PC-9 (cell line): ENCODE measurements at places on chromosomes 1 and 21. TPM values are rescaled to one million over a fixed set of nuclear protein-coding genes. Genes with fewer than 3 reads are reported as not detected.

DNA sequence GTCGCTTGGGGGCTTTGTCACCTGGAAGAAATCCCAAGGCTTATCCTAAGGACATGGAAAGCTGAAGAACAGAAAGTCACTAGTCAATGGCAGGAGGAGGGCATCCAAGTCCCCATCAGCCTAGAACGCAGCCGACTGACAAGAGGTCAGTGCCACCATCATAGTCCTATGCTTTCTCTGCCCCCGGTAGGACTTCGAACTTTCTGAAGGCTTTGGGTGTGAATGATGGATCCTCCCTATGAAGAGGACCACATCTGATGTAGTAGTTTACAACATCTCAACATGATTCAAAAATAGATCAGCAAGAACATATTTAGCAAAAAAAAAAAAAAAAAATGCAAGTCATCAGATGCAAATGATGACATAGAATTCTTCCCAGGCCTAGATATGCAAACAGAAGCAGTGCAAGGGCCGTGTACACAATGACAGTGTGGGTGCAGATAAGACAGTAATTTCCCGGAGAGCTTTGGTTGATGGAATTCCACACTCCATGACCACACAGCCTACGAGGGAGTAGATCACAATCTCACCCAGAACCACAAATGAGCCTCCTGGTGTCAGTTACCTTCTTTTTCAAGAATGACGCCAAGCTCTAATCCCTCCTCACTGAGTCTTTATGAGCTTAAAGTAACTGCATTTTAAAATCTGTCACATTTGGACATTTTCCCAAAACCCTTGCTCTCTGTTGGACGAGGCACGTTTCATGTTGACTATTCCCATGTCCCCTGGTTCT is 88.2 kb downstream of the PSMG1 start:
- peak; percentile 72 for DNase-seq

DNA sequence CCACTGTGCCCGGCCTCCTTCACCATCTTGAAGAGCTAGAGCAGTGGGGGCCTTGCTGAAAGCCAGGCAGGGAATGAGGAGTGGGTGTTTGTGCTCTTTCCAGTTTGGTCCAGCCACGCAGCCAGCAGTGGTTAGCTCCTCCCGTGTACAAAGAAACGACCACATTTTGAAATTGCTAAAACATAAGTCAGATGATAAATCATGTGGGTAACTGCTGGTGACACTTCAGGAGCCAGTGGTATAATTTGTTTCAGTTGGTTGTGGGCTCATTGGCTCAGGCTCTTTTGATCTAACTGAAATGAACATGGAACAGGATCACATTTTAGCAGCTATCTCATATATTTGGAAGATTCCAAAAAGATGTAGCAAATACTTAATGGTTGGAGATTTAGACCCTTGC is 87.6 kb downstream of the MTR start:
- DNase-seq = no peak

MYBPH gene
- not detected in 2 replicates for total RNA-seq

TARS2 gene
- 44.8 and 46.0 TPM in 2 replicates for total RNA-seq

- no peak for DNase-seq
Measured at GRCh38 chr1:184825571-184825970, 70.9 kb upstream of the EDEM3 start.

LCE2B gene
- not detected in 2 replicates for total RNA-seq

CR2 gene
- total RNA-seq = 0.88 and 4.3 TPM in 2 replicates

DNA sequence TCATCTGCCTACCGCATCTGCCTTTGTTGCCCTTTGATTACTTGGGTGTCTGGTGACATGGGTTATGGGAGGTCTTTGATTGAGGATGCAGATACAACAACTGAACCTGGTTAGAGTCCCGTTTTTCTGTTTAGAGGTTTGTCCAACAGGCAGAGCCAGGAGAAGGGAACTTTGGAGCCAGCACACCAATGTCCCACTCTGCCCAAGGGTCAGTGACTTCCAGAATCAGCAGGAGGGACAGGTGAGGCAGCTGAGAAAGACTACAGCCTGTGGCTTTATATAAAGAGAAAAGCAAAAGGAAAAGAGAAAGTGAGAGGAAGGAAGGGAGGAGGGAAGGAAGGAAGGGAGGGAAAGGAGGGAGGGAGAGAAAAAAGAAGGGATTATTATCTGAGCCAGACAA is 101.5 kb upstream of the ZNF644 start:
- no peak for DNase-seq

DNA sequence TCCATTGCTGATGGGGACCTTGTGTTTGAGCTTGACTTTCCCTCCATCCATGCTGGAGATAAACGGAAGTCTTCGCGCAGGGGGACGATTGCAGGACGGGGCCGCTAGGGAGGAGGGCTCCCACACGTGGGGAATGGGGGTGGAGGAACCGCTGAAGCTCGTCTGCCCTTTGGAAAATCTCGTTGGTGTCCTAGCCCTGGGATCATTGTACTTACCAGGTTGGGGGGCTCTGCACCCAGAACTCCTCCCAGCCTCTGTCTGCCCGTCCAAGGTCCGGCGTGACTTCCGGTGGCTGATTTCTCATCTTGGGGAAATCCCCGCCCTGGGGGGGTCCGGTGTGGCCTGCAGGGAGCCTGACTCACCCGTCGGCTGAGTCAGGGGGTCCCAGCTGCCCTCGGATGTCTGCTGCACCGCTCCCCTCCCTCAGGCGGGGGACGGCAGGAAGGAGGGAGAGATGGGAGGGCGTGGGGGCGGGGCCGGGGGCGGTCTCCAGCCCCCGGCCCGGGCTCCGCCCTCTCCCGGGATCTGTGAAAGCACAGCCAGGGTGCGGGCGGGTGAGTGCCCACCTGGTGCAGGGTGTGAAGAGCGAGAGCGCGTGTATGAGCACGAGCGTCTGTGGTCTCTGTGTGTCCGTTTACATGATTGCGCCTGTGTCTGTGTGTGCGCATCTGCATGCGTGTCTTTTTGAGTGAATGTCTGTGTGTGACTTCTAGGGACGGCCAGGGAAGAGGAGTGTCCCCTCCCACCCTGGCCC is 35.8 kb downstream of the PIK3CD start:
- DNase-seq = peak; percentile 39

- no peak for DNase-seq
Measured at GRCh38 chr1:227192163-227192562, 126.1 kb downstream of the CDC42BPA start.

GRCh38 chr1:69991644-69992043 is 213.7 kb downstream of the LRRC40 start:
- no peak for DNase-seq

TNFRSF4 gene
- total RNA-seq = 0.20 and 0.38 TPM in 2 replicates

NBPF6 gene
- 0.94 TPM in 1 of 2 replicates, not detected in the other for total RNA-seq

RYR2 gene
- not detected in 2 replicates for total RNA-seq

DNA sequence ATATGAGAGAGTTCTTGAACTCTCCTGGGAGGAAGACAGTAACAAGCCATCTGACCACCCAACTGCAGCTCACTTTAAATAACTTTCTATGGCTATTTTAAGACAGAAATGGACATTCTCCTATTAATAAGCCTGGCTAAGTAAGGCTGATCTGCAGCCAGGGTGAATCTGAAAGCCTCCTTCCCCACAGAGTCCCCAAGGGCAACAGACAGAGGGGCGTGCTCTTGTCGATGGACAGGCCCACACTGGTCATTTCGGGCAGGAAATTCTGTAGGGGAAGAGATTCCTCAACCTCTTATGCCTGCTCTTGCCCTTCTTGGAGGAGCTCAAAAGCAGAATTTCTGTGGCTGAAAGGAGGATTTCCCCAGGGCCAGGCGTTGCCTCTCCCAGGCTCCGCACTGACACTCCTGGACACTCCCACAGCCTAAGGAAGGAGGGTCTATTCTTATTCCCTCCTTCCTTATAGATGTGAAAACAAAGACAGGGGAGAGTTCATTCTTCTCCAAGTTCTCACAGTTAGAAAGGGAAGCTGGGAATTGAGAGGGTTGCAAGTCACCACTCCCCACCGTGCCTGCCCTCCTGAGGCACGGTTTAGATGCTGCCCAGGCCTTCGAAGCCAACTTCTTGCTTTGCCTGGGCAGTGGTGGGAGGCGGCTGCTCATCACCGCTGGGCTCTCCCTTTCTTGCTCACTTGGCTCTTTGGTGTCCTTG is 17.9 kb upstream of the KANK4 start:
- DNase-seq = no peak
